ENCODE measurements at places on chromosomes 7 and 10. TPM values are rescaled to one million over a fixed set of nuclear protein-coding genes. Genes with fewer than 3 reads are reported as not detected.
A peak's percentile ranks its signal among the peaks of the same experiment; 100 is the strongest.

- no peak for DNase-seq
These were observed 1.7 kb downstream of the SHTN1 start for GRCh38 chr10:117003336-117003735.

GRCh38 chr10:6999232-6999925 lies 411.5 kb downstream of the SFMBT2 start:
- DNase-seq: no peak

GRCh38 chr7:38424750-38425463 lies 151.5 kb upstream of the TARP start:
- DNase-seq: peak; percentile 27

GRCh38 chr10:75508814-75509306 lies 77.4 kb downstream of the LRMDA start:
- no peak for DNase-seq

GRCh38 chr7:46450886-46451285 lies 529.8 kb upstream of the IGFBP3 start:
- DNase-seq: no peak

DNA sequence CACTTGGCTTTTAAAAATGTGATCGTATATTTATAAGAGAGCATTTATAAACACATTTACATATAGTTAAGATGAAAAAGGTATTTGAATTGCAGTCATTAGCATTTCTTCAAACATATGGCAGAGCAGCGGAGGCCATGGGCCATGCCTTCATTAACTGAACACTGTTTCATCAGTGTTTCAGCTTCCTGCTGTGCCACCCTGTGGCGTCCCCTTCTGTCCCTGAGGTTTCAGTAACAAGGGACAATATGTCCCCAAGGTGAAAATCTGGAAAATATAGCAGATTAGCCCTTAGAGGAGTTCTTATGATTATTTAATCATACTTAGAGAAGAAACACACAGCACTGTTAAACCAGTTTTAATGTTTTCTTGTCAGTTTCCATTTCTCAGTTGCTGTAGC lies 577.8 kb downstream of the ETV1 start:
- DNase-seq: peak; percentile 90

The CYP26C1 gene
- not detected for polyA plus RNA-seq

Data from brain (organoid and tissue), 16 donors.